Posterior cingulate gyrus (tissue), 11 donors: ENCODE measurements at places on chromosomes 4 and X.

- no peak for DNase-seq
These were observed 92.1 kb downstream of the SHROOM4 start for GRCh38 chrX:50721764-50722521.

GRCh38 chr4:153518637-153519389, 52.7 kb downstream of the TMEM131L start:
- no peak for DNase-seq

DNA sequence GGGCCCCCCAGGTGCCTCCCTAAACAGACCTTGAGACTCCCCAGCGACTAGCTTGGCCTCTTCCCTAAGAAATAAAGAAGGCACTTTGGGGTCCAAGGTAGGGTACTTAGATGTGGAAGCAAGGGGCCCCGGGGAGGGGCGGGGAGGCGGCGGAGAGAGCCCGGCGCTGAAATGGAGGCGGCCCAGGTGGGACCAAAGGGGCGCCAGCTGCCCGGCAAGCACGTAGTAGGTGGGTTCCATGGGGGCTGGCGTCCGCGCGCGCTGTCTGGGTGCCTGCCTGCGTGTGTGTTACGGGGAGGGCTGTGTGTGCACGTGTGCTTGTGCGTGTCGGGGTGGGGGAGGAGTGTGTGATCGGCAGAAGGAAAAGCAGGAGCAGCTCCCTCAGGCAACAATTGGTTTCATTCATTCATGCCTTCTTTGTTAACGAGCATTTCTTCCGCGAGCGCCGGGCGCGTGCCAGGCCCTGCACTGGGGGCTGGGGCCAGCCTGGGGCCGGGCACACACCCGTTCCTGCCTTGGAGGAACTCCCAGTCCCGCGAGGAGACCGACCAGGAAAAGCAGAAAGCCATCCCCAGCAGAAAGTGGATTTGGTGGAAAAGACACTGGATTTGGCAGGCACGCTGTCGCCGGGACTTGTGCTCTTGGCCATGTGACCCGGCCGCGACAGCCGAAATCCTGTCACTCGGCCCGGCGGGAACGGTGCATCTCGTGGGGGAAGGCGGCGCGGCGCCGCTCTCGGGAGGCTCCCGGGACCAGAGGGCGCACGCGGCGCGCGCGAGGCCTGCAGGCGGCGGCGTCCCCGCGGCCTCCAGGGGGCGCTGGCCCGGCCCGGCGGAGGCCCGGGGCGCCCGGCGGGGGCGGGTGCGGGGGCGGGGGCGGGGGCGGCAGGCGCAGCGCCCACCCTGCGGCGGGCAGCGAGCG, 3.3 kb upstream of the DUSP9 start:
- DNase-seq = peak; percentile 84

- DNase-seq = no peak
These were observed 81.9 kb downstream of the AASDH start for GRCh38 chr4:56305390-56305789.

DNA sequence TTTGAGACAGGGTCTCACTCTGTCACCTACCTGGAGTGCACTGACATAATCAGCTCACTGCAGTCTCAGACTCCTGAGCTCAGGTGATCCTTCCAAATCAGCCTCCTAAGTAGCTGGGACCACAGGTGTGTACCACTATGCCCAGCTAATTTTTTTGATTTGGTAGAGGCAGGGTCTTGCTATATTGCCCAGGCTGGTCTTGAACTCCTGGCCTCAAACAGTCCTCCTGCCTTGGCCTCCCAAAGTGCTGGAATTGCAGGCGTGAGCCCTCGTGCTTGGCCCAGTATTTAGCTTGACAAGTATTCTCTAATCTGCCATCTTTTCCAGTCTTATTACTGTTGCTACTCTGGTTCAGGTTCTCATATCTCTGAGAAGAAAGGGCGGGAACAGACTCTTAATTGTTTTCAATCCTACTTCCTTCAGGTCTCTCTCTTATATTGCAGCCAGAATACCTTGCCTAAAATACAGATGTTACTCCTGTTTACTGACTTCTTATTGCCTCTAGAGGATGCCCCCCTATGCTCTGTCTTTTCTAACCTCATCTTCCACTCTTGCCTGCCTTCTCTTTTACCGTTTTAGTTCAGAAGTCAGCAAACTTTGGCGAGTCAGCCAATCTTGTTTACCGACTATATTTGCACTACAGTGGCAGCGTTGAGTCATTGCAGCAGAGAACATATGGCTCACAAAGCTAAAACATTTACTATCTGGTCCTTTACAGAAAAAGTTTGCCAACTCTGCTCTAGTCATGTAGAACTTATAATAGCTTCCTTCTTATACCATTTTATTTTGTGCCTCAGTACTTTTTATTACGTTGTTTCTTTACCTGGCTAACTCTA, 19.0 kb downstream of the MRPL1 start:
- no peak for DNase-seq

DNA sequence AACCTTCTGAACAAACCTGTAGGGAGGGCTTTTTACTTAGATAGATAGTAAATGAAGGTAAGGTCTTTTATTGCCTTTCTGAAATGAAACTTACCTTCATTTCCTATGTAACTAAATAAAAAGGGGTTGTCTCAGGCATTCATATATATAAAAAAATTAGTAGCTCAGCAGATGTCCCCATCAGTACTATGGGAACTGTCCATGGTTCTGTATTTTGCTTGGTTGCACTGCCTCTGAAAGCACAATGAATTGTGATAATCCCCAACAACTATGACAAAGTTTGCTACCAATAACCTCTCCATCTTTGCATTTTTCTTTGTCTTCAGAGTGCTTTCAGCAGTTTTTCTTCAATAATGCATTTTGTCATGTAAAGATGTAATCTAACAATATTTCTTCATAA, 222.4 kb downstream of the SLIT2 start:
- no peak for DNase-seq

DNA sequence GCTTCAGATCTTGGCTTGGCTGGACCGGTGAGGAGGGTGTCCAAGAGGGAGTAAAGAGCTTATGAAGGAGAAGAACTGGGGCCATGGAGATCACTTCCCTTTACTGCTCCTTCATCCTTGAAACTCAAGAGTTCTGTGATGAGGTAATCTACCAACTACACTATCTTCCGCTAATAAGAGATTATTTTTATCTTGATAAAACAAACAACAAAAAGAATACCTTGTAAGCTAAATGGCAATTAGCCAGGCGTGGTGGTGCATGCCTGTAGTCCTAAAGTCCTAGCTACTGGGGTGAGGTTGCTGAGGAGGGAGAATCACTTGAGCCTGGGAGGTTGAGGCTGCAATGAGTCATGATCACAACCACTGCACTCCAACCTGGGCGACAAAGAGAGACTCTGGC, 47.4 kb downstream of the HAUS3 start:
- no peak for DNase-seq

GRCh38 chrX:17266136-17266535, 108.9 kb upstream of the NHS start:
- no peak for DNase-seq

GRCh38 chr4:93444860-93445259, 383.7 kb upstream of the ATOH1 start:
- no peak for DNase-seq

- DNase-seq = no peak
These were observed 17.1 kb upstream of the CD40LG start for GRCh38 chrX:136630881-136631280.

GRCh38 chr4:159735281-159736207, 632.7 kb downstream of the RAPGEF2 start:
- DNase-seq = no peak

GRCh38 chrX:63755892-63756291, 29.1 kb downstream of the ARHGEF9 start:
- DNase-seq = no peak

GRCh38 chrX:103919270-103919637, 43.2 kb upstream of the TMSB15B start:
- no peak for DNase-seq

DNA sequence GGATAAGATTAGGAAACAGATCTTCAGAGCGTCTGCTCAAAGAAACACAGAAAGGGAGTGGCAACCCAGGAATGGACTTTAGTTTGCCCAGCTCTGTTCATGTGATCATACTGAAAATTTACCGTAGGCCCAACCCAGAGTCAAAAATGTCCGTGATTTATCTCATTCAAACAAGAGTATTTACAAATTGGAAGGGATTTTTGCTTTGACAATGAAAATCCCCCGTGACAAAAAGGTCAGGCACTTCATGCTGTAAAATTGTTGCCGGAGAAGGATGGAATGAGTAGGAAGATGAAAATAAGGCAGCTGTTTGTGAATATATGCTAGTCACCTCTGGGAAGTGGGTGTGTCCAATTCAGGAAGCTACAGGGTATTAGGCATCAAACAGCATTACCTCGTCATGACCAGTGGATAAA, 1.2 kb downstream of the SULT1B1 start:
- DNase-seq = no peak

GRCh38 chr4:25021216-25021615, 9.5 kb downstream of the LGI2 start:
- no peak for DNase-seq

DNA sequence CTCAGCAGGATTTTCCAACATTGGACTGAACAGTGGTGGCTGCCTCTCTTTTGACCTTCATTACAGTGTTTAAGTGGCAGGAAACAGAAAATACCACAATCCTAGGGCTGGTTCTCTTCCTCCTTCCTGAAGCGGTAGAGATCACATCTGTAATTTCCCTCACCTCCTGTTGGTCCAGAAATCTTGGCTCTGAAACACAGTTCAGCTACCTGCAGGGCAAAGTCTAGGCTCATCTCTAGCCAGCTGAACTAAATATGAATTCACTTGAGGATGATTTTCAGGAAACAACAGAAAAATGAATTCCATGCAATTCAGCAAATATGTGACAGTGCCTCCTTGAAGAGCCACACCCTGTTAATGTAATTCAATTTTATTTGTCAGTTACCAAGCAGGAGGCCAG, 531.9 kb downstream of the INPP4B start:
- DNase-seq = no peak

- DNase-seq = no peak
These were observed 88.3 kb upstream of the GC start for GRCh38 chr4:71872221-71872620.

- DNase-seq = no peak
These were observed 20.0 kb upstream of the TMPRSS11A start for GRCh38 chr4:67983333-67983732.

DNA sequence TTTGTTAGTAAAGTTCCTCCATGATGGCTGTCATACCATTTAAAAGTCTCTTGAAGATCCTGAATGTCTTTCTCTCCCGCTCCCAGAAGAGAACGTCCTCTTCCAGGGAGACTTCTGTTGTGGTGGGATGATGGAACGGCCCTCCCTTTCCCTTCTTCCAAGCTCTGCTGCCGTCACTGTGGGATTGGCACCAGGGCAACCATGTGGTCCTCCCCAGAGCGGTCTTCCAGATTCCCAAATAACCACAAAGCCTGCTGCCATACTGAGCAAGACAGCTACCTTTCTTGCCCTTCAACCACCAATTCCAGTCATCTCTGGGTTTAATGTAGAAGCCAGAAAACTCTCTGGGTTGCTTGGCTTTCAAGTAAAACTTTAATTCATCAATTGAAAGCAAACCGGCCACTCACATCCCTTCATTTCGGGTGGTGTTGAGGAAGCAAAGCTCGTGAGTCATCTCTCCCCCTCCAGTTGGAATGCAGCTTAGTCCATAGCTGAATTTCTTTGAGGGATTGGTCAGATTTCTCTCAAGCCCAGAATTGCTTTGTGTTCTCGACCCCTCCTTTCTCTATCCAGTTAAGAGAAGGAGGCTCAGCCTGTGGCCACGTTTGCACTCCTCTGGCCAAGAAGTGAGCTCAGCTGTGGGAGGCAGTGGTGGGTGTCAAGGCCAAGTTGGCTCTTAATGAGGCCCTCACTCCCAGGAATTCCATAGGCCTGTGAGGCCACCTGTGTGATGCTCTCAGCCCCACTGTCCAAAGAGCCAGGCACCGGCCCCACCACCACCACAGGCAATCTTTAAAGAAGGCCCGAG, 36.9 kb downstream of the FHDC1 start:
- DNase-seq = peak; percentile 74

GRCh38 chr4:156408749-156409148, 455.1 kb upstream of the CTSO start:
- DNase-seq = no peak

DNA sequence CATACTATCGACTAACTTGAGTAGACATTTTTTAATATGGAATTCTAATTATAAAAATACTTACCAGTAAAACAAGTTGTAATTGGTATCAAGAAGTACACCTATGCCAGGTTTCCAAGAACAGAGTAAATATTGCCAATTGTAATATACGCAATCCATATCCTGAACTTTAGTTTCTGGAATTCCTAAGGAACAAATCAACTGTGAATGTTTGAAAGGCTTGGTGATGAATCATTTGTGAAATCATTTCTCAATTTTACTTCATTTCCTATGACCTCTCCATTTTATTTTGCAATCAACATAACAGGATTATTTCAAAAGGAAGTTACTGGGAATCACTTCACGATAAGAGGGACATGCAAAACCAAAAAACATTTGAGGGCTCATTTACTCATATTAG, 3.7 kb downstream of the IL13RA2 start:
- no peak for DNase-seq

DNA sequence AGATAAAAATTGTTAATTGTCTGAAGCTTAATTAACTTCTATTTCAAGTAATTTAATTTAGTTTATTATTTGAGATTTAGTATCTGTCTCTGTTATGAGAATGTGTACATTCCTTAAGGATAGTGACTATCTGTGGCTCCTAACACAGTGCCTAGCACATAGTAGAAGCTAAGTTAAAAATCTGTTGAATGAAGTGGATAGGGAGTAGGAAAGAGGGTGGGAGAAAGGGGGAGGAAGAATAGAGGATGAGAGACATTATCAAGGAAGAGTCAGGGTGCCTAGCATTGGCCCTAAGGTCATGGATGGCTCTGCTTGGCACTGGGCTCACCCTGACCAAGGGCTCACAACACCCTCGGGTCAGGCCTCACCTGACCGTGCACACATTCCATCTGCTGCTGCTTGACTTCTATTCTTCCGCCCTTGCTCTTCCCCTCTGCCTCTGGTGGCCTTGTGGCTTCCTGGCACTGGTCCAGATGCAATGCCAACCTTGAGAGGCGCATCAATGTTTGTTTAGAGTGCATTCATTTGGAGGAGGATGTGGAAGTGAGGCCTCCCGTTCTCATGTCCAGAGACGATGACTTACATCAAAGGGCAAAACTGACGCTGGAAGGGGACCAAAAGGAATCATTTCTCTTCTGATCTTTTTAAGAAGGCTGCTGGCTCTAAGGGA, 42.3 kb downstream of the TRIM2 start:
- DNase-seq = no peak

- DNase-seq = peak; percentile 94
These were observed 25.1 kb downstream of the ZNF721 start for GRCh38 chr4:473570-474457.

DNA sequence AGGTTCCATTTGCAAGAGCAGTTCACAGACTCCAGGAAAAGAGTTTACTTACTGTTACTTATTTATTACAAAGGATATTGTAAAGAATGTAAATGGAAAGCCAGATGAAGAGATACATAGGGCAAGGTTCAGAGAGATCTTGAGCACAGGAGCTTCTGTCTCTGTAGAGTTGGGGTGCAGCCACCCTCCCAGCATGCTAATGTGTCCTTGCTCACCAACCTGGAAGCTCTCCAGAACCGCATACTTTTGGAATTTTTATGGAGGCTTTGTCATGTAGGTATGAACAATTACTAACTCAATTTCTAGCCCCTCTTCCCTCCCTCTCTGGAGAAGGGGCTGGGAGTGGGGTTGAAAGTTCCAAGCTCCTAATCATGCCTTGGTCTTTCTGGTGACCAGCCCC, 857.2 kb downstream of the RPA4 start:
- no peak for DNase-seq
